Daoy (cell line): ENCODE measurements at places on chromosomes 3 and 15. TPM values are rescaled to one million over a fixed set of nuclear protein-coding genes. Genes with fewer than 3 reads are reported as not detected.
A peak's percentile ranks its signal among the peaks of the same experiment; 100 is the strongest.

GRCh38 chr15:28885128-28885629 lies 595 bp upstream of the APBA2 start:
- no peak for DNase-seq

- no peak for DNase-seq
Measured at GRCh38 chr3:38148311-38148882, 9.9 kb downstream of the MYD88 start.

DNA sequence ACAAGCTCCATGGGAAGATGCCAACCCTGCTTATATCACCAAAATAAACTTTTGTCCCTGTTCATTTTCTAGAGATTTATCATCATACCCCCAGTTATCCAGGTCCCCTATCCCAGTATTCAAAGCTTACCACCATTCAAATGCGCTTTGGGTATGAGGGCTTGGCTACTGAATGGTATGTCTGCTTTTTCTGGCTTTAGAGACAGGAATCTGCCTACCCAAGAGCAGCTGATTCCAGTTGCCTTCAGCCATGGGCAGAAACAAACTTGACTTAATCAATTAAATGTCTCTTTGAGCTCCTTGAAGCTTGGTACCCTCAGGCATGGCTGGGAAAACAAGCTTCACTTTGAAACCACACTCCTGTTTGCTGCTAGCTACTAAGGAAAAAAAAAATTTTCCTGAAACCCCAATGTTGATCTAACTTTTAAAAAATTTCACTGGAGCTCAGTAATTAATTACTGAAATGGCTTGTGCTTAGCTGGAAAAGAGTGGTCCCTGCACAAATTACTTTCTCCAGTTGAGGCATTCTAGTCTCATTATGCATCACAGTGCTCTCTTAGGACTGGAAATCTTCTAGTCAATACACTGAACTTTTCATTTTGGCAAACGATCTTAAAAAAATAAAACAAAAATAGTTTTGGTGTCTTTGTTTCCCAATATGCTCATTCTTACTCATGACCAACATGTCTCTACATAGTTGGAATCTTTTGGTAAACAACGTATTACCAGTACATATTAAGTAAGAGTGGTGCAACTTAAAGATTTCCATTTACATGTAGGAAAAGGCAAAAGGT lies 242.8 kb downstream of the DTWD1 start:
- no peak for DNase-seq

DNA sequence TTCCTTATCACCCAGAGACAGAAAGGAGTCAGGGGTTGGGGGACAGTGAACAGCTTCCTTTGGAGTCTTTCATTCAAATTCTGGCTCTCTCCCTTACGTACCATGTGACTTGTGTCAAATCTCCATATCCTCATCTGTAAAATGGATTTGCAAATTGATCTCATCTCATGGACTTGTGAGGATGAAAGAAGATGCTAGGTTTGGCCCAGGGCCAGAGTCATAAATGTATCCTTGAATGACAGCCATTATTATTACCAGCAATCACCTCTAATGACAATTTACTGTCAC lies 67.8 kb upstream of the POLG start:
- no peak for DNase-seq

DNA sequence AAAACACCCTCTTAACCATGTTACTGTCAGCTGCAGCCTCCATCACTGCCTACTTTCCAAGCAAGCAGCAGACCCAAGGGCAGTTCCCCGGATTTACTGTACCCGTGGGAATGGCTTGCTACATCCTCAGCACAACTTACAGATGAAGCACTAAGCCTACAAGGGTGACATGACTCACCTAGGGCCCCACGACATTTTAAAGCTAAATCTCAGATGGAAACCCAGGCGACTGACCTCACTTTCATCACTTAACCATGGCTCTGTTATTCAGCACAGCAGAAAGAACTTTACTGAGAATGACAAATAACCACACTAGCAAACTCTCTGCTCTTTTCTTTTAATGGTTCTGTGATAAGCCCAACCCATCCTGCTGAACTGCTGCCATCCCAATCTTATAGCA lies 65.6 kb downstream of the SUMF1 start:
- DNase-seq = no peak

DNA sequence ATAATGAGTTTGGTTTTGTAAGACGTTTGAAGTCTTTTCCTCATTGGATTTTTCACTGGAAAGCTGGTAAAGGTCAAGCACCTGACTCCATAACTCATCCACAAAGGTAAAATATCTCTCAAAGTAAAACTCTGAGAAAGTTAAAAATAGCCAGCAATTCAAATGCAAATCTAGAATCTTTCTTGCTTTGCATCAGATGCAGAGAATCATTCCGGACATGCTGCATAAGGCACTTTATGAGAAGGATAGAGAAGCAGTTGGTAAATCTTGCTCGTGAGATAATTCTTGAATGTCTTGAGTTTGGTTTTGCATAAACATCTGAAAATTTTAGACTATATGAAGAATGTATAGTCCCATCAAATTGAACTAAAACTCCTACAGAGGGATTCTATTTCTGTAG lies 9.1 kb downstream of the KCNMB2 start:
- DNase-seq = no peak

DNA sequence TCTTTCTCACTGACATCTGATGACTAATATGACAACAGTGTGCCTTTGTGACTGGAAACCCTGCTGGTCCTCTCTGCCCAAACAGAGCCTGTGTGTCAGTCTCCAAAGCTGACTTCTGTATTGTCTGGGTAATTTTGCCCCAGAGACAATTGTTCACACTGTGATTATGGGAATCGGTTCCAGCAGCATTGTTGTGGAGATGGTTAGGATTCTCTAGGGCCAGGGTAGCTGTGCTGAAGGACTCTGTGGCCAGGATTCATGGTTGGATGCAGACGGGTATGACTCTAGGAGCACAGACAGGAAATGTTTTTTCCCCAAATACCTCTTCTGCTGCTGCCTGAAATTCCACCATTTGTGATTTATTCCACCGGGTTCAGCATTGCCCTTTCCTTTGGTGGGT lies 57.5 kb upstream of the ITGA11 start:
- DNase-seq = no peak

GRCh38 chr3:172065967-172066762 lies 26.8 kb downstream of the FNDC3B start:
- DNase-seq = peak; percentile 51

- DNase-seq = no peak
Measured at GRCh38 chr3:21417991-21418390, 333.0 kb downstream of the ZNF385D start.

DNA sequence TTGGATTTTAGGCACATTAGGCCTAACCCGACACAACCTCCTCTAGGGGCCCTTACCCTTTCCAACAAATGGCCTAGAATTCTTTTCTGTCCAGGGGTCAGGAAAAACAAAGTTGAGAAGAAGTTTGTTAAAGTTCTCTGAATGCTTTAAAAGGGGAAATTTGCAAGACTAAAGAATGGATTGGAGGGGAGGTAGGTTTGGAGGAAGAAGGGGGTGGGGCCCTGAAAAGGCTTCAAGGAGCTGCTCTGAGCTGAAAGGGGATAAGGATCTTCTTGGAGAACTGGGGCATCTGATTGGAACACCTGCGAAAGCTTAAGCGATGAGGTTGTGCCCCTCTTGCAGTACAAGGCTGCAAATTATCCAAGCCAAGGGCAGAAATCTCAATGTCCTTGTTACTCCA lies 3.9 kb upstream of the SENP2 start:
- no peak for DNase-seq

DNA sequence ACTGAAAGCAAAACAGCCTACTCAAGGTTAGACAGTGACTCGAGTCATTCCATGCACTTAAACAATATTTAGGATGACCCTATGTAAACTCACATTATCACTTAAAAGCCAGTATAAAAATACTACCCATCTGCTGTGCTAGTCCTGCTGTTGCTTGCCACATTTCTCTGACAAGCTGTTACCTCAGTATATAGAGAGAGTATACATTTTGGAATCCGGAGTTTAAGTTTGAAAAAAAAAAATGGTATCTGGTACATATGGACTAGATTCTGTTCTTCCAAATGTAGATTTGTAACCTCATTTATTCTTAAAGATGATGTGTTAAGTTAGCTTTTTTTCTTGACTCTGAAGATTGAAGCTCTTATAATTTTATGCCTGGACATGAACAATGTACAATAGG lies 503.8 kb upstream of the TPRG1 start:
- DNase-seq = no peak

GRCh38 chr3:50124800-50125178 lies 30.3 kb upstream of the SEMA3F start:
- DNase-seq = no peak

DNA sequence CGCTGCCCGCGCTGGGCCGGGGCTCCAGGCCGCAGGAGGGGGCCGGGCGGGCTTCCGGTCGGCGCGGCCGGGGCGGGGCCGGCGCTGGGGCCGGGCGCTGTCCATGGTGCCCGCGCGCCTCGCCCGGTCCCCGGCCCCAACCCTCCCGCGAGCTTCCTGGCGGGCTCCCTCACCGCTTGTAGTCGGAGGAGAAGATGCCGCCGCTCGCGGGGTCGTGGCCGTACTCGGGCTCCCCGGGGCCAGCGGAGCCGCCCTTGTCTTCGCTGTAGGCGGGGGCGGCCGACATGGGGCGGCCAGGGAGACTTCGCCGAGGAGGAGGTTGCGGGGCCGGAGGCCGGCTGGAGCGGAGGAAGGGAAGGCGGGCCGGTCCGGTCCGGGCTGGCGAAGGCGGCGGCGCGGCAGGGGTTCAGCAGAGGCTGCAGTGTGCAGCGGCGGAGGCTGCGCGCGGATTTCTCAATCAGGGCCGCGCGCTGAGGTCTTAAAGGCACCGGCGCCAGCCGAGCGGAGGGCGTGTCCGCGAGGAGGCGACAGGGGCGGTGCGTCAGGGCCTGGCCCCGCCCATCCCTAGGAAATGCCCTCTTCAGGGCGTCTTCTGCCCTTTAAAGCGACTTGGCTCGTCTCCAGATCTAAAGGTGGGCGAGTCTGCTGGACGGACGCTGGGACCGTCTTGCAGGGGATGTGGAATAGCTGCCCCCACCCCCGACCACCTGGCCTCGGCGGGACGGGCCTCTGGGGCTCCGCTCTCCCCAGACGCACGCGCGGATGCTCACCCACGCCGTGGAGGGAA lies at the start of gene AP3B2:
Gene AP3B2, minus strand, starts transcription at position 455 of the 787 bp plus-strand sequence. Its CDS starts 169 bp downstream, at position 286.
- DNase-seq = peak; percentile 85

- DNase-seq = peak; percentile 55
Measured at GRCh38 chr3:171347301-171348039, 112.7 kb downstream of the TNIK start.

GRCh38 chr3:95356764-95357501 lies 1294.1 kb downstream of the NSUN3 start:
- DNase-seq = no peak

DNA sequence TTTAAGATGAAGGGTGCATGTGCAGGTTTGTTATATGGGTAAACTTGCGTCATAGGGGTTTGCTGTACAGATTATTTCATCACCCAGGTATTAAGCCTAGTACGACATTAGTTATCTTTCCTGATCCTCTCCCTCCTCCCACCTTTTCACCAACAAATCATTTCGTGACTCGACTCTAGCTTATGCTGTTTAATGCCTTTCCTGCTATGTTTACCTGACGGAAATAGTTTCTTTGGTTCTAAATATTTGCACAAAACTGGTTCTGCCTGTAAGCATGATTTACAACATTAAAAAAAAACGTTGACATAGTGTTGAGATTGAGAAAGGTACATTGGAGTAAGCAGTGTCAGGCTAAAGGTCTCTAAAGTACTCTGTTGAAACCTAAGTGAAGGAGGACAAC lies 2.4 kb downstream of the GNL3 start:
- DNase-seq = no peak

DNA sequence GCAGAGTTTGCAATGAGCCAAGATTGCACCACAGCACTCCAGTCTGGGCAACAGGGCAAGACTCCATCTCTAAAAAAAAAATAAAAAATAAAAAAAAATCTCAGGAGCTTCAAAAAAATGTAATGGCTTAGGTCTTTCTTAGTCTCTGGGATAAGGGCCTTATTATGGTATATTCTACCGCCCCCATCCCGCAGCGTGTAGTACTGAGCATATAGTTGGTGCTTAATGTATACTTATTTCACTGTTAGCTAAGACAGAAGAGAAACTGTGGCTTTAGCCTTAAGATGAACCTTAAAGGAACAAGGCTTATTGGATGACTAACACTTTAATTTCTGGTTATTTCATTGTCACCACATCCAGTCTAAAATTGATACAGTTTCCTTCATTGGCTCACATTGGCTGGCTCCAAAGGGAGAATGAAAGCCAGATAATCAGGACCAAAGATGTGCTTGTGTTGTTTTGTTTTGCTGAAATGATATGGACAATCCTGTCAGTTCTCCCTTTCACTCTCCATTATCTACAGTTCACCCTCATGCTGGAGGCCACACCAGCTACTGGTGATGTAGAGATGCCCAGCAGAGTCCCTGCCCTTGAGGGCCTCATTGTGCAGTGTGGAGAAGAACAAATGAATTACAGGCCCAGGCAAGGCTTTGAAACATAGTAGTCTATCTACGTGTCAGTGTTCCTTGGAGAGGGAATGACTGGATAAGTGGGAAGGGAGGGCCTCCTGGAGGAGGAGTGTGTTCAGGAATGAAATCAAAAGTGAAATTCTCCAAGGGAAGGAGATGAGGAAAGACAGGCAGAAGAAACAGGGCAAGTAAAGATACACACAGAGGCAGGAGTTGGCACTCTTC lies 17.4 kb upstream of the RAF1 start:
- DNase-seq = no peak

- peak; percentile 38 for DNase-seq
Measured at GRCh38 chr15:71251584-71252043, 136.3 kb downstream of the THSD4 start.

GRCh38 chr3:29694783-29695182 lies 413.9 kb downstream of the RBMS3 start:
- DNase-seq = peak; percentile 82

GRCh38 chr3:138459619-138460535 lies 25.5 kb downstream of the ESYT3 start:
- DNase-seq = no peak

DNA sequence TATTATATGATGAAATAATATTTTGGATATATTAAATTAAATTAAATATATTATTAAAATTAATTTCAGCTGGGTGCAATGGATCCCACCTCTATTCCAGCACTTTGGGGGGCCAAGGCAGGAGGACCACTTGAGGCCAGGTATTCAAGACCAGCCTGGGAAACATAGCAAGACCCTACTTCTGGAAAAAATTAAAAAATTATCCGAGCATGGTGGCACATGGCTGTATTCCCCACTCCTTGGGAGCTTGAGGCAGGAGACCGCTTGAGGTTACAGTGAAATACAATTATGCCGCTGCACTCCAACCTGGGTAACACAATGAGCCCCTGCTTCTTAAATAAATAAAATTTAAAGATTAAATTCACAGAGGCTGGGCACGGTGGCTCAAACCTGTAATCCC lies 61.4 kb downstream of the SH3BP5 start:
- DNase-seq = no peak

Gene CDHR4
- total RNA-seq = not detected in 2 replicates

Gene RBP2
- total RNA-seq = not detected in 2 replicates

Gene CASR
- total RNA-seq = not detected in 2 replicates

Gene ATP13A4
- not detected in 2 replicates for total RNA-seq

Gene KLHL40
- total RNA-seq = not detected in 2 replicates

Gene MNS1
- total RNA-seq = 10.4 and 12.3 TPM in 2 replicates

Gene PCOLCE2
- 13.8 and 27.8 TPM in 2 replicates for total RNA-seq

Gene ITIH1
- not detected in 2 replicates for total RNA-seq

Gene PLA2G4D
- total RNA-seq = not detected in 2 replicates

Gene KNL1
- total RNA-seq = 43.4 and 44.6 TPM in 2 replicates

Gene ACKR2
- 0.23 TPM in 1 of 2 replicates, not detected in the other for total RNA-seq
